ENCODE measurements at places on chromosomes 11 and 22. TPM values are rescaled to one million over a fixed set of nuclear protein-coding genes. Genes with fewer than 3 reads are reported as not detected.

DNA sequence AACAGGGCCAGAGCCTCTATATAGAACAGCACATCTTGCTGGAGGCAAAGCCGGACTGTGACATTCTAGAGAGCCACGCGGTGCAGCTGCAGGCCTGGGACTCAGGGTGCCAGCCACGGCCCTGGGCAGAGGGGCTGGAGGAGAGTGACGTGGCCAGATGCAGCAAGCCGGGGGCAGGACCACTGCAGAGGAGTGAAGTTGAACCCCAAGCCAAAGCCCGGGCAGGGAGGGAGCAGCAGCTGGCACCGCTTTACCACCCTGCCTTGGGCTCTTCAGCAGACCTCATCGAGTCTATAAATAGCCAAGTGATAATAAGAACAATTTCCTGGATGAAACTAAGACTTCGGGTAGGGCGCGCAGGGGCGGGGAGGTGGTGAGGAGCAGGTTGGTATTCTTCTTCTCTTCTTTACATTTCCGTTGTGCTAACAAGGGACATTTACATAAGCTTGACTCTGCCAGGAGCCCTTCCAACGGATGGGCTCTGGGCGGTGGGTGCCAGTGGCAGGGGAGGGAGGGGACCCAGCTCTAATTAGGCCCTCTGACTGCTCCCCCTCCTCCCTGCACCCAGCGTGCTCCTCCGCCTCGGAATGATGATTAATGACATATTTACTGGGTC lies 110.2 kb downstream of the ST3GAL4 start:
- DNase-seq: no peak

GRCh38 chr11:115396533-115396932 lies 107.7 kb downstream of the CADM1 start:
- no peak for DNase-seq

The OR52I1 gene
- total RNA-seq: not detected

DNA sequence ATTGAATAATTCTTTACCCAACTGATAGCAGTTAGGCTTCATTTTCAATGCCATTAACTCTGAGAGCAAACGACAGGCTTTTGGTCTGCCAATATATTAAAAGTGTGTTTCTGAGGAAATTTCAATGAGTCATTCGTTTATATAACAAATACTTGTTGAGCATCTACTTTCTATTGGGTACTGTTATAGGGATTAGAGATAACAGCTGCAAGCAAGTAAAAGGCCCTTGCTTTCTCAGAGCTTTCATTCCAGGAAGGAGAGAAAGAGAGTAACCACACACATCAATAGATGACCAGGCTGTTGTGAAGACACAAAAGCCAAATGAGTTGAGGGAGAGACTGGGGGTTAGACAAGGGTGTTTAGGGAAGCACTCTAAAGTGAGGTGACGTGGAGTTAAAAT lies 35.7 kb downstream of the CD44 start:
- no peak for DNase-seq

The CRYBB3 gene
- 0.32 TPM for total RNA-seq

The RIMBP3B gene
- total RNA-seq: not detected

- DNase-seq: peak; percentile 6
Observed at GRCh38 chr22:28021998-28022660, 103.1 kb upstream of the PITPNB start.

The KLHL35 gene
- total RNA-seq: 1.4 TPM

DNA sequence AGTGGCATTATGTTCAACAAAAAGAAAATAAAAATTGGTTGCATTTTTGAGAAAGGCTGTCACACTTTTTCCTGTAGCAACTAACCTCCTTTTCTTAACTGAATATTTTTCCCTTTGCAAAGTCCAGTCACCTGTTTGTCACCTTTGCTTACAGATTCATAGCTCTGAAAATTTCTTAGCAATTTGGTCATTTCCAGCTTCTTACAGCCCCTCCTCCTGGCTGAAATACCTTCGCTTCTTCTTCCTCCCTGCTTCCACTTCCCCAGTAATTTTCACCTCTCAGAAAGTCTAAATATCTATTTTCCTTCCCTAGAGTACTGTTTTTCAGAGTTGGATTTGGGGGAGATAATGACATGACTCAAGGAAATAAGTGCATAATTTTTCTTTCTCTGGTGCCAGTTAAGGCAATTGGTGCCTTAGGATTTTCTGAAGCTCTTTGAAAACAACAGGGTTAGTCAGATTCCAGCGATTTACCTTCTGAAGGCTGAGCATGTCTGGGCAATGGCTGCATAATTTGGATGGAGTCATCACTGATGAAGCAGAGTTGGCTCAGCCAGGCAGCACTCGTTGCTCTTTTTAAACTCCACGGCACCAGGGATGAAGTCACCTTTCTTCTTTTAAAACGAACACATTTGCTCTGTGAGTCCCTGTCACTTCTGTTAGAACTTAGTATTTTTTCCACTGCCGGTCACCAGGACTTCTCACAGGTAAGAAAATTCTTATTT lies 62.1 kb upstream of the AMOTL1 start:
- no peak for DNase-seq

The OR51B2 gene
- total RNA-seq: not detected

DNA sequence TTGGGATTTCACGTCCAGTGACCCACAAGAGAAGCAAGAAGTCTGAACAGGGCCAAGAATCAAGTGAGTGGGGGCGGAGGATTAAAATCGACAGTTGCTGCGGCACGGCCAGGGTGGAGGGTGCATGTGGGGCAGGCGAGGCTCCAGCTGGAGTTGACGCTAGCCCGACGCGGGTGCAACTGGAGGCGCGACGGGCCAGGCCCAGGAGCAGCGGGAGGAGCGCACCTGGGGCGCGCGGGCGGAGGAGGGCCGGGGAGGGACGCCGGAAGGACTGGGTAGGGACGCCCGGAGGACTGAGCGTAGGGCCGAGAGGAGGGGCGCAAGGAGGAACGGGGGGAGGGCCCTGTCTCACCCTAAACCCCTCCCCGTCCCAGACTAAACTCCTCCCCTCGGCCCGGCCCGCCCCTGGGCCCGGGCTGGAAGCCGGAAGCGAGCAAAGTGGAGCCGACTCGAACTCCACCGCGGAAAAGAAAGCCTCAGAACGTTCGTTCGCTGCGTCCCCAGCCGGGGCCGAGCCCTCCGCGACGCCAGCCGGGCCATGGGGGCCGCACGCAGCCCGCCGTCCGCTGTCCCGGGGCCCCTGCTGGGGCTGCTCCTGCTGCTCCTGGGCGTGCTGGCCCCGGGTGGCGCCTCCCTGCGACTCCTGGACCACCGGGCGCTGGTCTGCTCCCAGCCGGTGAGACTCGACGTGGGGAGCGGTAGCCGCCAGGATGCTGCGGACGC lies at the start of gene IL17RA:
Gene IL17RA (plus strand): TSS at position 447 of the 723 bp plus-strand sequence. CDS start 92 bp downstream, at position 539.
- peak; percentile 96 for DNase-seq

GRCh38 chr11:8808226-8808585 lies 102.8 kb upstream of the AKIP1 start:
- peak; percentile 11 for DNase-seq

The PICK1 gene
- total RNA-seq: 14.3 TPM

The LPXN gene
- total RNA-seq: 4.8 TPM

DNA sequence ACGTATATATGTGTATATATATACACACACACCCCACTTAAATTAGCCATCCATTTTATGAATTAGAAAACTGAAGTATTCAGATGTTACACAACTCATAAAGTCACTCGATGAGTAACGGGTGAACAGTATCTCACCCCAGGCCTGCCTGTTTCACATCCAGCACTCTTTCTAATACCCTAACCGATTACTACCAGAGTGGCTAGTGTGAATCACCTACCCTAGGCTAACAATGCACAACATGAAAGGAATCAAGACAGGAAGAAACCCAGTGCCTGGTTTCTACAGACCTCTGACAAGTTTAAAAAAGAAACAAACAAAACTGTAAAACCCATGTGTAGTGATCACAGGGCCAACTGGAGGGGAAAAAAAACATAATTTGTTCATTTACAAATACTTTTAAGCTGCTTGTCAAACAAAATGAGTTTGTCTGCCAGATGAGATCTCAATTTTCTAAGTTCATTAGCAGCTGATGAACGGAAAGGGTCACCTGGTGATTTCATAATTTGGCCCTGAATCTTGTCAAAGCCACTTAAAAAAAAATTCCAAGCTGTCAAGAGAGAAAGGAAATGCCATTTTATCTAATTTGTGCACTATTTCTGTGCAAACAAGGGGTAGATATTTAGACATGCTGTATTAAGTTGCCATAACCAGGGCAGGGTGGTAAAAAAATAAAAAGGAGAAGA lies 134.8 kb downstream of the LARGE1 start:
- DNase-seq: no peak

The CCDC15 gene
- total RNA-seq: 0.55 TPM

DNA sequence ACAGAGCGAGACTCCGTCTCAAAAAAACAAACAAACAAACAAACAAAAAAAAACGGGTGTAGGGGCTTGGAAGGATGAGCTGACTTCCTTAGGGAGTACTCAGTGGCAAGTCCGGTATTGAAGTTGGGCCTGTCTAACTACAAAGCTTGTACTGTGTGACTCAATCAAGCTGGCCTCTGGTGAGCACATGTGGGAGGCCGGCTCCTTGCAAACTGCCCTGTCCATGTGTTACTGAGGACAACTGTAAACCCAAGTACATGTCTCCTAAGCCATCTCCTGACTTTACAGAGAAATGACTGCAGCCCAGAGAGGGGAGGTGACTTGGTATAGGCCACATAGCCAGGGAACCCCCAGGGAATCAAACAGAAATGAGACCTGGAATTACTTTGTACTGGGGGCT lies 11.6 kb downstream of the RIBC2 start:
- no peak for DNase-seq

- no peak for DNase-seq
Observed at GRCh38 chr11:58564231-58564630, 11.4 kb downstream of the LPXN start.

The HTR3A gene
- 0.91 TPM for total RNA-seq

The OVOL1 gene
- total RNA-seq: 1.6 TPM

The ST14 gene
- total RNA-seq: 101 TPM

DNA sequence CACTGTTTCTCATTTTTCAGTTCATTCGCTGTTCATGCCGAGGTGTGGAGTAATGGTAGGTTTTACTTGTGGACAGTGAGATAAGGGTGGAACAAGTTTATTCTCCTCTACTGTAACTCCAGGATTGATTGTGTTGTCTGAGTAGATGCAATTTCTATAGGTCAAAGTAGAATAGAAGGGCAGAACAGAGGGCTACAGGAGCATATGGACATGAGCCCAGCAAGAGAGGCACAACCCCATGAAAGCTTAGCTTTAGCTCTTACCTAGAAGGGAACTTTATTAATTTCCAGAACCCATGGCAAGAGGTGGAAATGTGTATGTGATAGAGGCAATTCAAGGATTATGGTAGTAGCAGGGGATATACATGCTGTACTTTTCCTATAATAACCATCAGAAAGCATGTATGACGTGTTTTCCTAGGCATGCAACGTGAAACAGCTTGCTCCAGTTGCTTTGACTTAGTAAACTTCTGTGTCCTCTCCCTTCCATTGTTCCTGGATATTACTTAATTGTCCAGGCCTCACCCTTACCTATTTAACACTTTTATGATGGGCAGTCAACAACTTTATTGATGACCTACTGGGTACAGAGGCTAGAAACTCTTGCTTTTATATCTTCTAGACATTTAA lies 13.8 kb upstream of the SLC37A2 start:
- DNase-seq: no peak

DNA sequence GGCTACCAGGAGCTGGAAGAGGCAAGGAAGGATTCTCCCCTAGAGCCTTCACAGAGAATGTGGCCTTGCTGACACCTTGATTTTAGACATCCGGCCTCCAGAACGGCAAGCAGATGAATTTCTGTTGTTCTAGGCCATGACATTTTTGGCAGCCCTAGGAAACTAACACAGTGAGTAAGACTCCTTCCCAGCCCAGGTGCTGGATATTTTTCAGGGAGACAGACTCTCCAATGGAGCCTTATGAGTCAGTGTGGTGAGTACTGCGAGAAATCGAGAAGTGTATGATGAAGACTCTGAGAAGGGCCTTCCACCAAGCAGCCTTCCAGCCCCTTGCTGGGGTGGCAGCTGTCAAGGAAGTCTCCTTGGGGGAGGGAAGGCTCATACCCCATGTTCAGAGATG lies 114.4 kb downstream of the OSBP2 start:
- DNase-seq: no peak

GRCh38 chr11:101342307-101342706 lies 212.7 kb upstream of the PGR start:
- DNase-seq: no peak

DNA sequence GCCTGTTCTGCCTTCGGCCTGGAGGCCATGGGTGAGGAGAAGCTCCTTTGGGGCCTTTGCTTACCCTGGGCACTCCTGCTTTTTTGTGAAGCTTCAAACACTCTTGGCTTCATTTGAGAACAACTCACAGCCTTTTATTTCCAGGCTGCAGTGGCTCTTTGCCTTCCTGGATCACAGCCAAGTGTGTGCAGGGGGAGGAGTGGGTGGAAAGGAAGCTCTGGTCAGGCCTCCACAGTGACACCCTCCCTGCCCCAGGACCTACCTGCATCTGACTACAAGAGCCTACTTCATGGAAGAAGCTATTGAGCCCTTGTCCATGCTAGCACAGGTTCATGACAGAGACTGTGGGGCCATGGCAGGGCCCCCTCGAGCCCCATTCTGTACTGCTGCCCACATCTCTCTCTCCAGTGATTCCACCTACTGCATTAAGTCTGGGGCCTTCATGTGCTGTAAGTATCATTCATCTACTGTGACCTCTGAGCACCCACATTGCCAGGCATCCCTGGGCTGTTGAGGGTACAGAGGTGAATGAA lies 52.3 kb downstream of the GAB4 start:
- no peak for DNase-seq

- DNase-seq: no peak
Observed at GRCh38 chr11:14622223-14622954, 21.2 kb upstream of the PDE3B start.

The MAPK8IP2 gene
- 3.0 TPM for total RNA-seq

The MMP11 gene
- total RNA-seq: 17.6 TPM

The DUSP18 gene
- 6.5 TPM for total RNA-seq

DNA sequence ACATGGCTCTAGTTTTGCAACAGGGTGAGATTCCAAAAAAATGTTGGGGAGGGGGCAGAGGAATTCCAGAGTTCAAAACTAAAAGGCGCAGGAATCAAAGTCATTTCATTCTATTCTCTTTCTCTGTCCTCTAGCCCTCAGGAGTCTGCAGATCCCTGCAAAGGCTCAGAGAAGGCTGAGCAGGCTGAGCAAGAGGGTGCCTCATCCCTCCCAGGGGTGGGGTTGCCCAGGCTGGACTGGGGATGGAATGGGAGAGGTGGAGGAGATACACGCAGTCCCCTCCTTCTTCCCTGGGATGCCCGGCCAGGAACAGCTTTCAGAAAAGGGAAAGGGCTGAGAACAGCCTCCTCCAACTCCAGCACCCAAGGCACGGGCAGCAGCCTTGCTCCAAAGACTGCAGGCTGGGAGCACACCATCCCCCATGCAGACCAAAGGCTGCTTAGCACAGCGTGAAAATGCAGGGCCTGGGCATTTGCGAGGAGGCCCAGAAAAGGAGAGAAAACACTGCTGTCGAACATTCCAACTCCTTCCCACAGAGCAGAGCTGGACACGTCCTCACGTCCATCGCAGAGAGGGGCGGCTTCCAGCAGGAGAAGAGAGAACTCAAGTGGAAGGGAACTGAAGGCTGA lies 51.8 kb downstream of the MN1 start:
- no peak for DNase-seq

DNA sequence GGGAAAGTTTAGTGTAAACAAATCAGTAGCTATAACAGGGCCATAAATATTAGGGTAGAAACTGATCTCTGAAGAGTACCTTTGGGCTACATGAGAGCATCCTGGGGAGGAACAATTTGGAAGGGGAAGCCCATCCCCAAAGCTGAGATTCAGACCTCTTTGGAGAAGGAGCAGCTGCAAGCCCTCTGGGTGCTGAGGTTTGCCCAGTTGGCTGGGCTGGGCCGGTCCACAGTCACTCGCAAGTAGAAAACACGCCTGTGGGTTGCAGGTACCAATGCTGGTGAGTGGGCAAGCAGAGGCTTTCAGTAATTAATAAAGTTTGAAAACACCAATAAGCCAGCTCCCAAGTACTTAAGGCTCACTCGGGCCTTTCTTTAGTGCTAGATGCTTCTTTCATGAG lies 124.5 kb downstream of the ARHGAP8 start:
- DNase-seq: no peak
